ENCODE measurements at places on chromosomes 5 and 9. TPM values are rescaled to one million over a fixed set of nuclear protein-coding genes. Genes with fewer than 3 reads are reported as not detected.

GRCh38 chr5:132074772-132075718 is 1.5 kb downstream of the CSF2 start:
- peak; percentile 29 for DNase-seq
- H3K4me3 ChIP-seq = no peak overlapping the region
- no peaks in the 10 kb centered on the region for H3K36me3 ChIP-seq
- H3K4me1 ChIP-seq = peaks cover 16% of the 10 kb centered on the region
- H3K27ac ChIP-seq = no peak overlapping the region

DNA sequence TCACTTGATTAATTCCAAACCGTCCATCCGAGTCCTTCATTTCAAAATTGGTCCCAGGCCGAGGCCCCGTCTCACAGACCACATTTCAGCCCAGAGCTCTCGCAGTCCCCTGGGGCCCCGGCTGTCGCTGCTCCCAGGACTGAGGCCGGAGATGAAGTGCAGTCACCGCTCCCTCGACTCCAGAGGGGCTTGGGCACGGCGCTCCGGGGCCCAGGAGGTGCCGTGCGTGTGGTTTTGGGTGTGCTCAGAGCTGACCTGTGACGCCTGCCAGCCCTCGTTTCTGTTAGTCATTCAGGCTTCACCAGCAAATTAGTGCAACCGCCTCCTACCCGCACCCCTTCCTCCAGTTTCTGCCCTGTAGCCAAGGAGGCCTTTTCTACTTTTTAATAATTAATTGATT is 48.7 kb upstream of the PHYKPL start:
- H3K36me3 ChIP-seq = no peaks in the 10 kb centered on the region
- no peaks in the 10 kb centered on the region for H3K4me1 ChIP-seq
- no peaks in the 10 kb centered on the region for H3K27me3 ChIP-seq
- no peak overlapping the region for H3K27ac ChIP-seq
- no peak overlapping the region for H3K4me3 ChIP-seq

- H3K27ac ChIP-seq = no peak overlapping the region
- H3K27me3 ChIP-seq = no peaks in the 10 kb centered on the region
- H3K4me3 ChIP-seq = no peak overlapping the region
- no peaks in the 10 kb centered on the region for H3K4me1 ChIP-seq
- DNase-seq = no peak
Observed at GRCh38 chr5:111806753-111807152, 49.8 kb upstream of the NREP start.

DNA sequence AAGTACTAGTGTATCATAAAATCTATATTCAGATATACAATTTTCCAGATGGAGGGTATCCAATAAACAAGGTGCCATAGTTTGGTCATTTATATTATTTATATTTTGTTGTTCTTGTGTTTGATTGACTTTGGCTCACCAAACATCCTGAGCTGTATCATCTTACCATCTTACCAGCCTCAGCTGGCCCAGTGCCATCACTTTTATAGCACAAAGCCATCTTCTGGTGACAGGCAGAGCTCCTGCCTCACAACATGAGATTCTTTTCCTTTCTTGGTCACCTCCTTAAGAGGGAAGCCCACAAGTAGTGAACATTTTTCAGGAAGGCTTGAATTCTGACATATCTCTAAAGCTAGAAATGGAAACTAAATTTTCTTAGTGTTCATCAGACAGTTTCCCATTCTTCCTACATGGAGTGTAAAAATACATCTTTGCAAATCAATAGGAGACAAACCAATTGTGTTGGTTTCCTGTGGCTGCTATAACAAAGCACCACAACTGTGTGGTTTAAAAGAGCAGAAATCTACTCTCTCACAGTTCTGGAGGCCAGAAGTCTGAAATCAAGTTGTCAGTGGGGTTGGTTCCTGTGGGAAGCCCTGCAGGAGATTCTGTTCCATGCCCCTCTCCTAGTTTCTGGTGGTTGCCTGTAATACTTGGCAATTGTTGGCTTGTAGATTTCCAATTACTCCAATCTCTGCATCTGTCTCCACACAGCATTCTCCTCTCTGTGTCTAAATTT is 341.8 kb downstream of the MAN2A1 start:
- H3K4me1 ChIP-seq = no peaks in the 10 kb centered on the region
- no peak for DNase-seq
- no peak overlapping the region for H3K4me3 ChIP-seq
- no peaks in the 10 kb centered on the region for H3K36me3 ChIP-seq
- no peak overlapping the region for H3K27ac ChIP-seq
- 0 out of 2 replicates have a peak, but pooled peaks cover 3% of the 10 kb centered on the region for H3K27me3 ChIP-seq

DNA sequence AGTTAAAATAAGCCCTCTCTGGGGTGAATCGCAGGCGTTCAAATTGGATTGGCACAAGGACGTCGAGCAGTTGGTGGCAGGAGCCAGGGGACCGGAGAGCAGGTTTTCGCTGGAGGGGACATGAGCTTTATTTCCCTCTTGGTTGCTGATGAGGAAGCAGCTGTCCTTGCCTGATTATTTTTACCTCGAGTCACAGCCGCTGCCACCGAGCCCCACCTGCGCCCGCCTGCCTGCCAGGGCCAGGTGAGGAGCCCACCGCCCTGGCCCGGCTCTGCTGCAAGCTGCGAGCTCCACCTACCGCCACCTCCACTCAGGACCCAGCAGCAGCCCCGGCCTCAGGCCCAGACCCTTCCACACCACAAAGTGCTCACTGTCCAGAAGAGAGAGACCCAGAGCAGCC is 9.0 kb upstream of the ADGRD2 start:
- no peak for DNase-seq
- H3K27me3 ChIP-seq = no peaks in the 10 kb centered on the region
- H3K36me3 ChIP-seq = no peaks in the 10 kb centered on the region
- no peak overlapping the region for H3K27ac ChIP-seq

DNA sequence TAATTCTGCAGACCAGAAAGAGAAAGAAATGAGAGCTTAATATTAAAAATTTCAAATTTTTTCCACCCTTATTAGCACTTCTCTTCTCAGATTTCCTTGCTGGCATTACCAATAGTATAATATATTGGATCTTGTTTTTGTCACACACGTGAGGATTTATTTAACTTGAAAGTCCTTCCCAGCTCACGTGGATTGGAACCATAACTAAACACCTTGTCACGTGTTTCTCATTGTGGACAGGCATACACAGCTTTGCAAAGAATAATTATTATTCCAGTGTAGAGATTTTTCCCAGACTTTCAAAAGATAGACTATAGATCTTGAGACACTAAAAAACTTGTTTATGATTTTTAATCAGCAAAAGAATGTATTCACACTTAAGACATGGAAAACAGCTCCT is 123.8 kb upstream of the LPAR1 start:
- H3K27ac ChIP-seq = no peak overlapping the region
- H3K4me3 ChIP-seq = no peak overlapping the region
- H3K27me3 ChIP-seq = no peaks in the 10 kb centered on the region
- H3K36me3 ChIP-seq = no peaks in the 10 kb centered on the region

- no peaks in the 10 kb centered on the region for H3K4me1 ChIP-seq
- H3K36me3 ChIP-seq = no peaks in the 10 kb centered on the region
- no peak overlapping the region for H3K4me3 ChIP-seq
- DNase-seq = no peak
- no peak overlapping the region for H3K27ac ChIP-seq
Observed at GRCh38 chr9:89047667-89048066, 56.4 kb downstream of the S1PR3 start.

- H3K4me1 ChIP-seq = no peaks in the 10 kb centered on the region
- no peak for DNase-seq
- no peak overlapping the region for H3K27ac ChIP-seq
- no peaks in the 10 kb centered on the region for H3K36me3 ChIP-seq
- no peaks in the 10 kb centered on the region for H3K27me3 ChIP-seq
Observed at GRCh38 chr9:32587901-32588300, 14.9 kb upstream of the NDUFB6 start.

DNA sequence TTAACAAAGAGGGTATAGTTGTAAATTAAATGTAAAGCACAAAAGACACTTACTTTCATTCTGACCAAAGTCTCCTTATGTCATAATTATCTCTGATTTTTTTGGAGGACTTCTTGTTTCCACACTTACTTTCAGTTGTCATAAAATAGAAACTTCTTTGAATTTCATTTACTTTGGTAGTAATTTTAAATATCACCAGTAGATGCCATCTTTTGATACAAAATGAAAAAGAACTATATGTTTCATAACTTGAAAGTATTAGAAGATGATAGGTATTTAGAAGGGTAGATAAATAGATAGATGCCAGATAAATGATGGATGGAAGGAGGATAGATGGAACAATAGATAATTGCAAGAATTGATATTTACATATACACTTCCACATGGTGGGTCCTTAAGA is 1865.3 kb upstream of the CDH9 start:
- no peak overlapping the region for H3K4me3 ChIP-seq
- no peak overlapping the region for H3K27ac ChIP-seq
- H3K4me1 ChIP-seq = no peaks in the 10 kb centered on the region
- H3K27me3 ChIP-seq = no peaks in the 10 kb centered on the region
- H3K36me3 ChIP-seq = no peaks in the 10 kb centered on the region

DNA sequence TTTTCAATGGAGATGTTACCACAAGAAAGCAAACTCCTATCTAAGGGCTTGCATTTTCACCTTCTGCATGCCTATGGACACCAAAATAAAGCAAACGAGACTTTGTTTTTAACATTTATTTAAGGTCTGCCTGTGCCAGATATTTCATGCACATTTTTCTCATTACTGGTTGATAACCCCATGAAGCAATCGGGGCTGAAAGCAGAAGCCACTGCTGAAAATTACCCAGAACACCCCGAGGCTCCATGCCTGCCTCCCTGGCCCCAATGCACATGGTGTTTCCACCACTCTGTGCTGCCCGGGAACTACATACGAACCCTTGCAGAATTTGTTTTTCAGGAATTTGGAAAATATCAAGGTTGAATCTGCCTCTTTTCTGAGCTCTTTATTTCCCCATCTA is 240.1 kb downstream of the NR2F1-AS1 start:
- H3K27me3 ChIP-seq = no peaks in the 10 kb centered on the region
- H3K36me3 ChIP-seq = no peaks in the 10 kb centered on the region
- no peak overlapping the region for H3K27ac ChIP-seq
- H3K4me1 ChIP-seq = no peaks in the 10 kb centered on the region
- H3K4me3 ChIP-seq = no peak overlapping the region

DNA sequence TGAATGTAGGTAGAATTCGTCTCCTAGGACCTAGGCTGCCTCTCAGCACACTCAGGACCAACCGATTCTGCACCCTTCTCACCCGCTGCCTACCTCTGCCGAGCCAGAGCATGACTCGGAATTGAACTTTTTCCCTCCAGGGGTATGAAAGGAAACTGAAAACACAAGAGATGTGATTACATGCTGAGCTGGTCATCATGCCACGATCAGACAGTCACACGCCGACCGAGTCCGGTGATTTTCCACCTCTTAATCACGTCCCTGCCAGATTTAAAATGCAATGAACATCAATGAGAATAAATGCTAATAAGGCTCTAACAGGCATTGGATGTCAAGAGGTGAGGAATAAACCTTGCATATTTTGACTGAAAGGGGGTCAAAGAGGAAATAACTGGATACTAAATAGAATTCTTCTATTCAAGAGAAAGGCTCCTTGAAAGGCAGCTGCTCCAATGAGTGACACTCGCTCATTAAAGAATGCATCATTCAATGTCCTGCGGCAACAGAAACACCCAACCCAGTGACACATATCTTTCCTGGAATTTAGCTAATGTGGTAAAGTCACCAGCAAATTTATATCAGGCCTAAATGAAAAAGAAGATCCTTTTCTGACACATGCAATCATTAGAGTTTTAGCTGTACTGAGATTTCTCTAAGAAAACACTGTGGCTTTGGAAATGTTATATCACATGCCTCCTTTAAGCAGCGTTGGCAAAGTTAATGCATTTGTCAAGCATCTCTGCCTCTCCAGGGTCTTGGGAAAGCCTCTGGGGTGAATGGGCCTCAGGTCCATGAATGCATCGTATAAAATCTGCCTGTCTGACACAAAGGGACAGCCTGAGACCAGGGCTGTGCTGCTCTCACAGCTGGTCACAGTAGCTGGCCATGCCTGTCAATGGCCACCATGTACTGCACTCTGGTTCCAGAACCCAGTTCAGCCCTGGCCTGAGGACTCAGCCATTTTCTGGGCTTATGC is 128.7 kb downstream of the SPOCK1 start:
- no peaks in the 10 kb centered on the region for H3K4me1 ChIP-seq
- H3K27me3 ChIP-seq = peaks cover 59% of the 10 kb centered on the region
- H3K4me3 ChIP-seq = no peak overlapping the region
- H3K36me3 ChIP-seq = no peaks in the 10 kb centered on the region
- DNase-seq = no peak

DNA sequence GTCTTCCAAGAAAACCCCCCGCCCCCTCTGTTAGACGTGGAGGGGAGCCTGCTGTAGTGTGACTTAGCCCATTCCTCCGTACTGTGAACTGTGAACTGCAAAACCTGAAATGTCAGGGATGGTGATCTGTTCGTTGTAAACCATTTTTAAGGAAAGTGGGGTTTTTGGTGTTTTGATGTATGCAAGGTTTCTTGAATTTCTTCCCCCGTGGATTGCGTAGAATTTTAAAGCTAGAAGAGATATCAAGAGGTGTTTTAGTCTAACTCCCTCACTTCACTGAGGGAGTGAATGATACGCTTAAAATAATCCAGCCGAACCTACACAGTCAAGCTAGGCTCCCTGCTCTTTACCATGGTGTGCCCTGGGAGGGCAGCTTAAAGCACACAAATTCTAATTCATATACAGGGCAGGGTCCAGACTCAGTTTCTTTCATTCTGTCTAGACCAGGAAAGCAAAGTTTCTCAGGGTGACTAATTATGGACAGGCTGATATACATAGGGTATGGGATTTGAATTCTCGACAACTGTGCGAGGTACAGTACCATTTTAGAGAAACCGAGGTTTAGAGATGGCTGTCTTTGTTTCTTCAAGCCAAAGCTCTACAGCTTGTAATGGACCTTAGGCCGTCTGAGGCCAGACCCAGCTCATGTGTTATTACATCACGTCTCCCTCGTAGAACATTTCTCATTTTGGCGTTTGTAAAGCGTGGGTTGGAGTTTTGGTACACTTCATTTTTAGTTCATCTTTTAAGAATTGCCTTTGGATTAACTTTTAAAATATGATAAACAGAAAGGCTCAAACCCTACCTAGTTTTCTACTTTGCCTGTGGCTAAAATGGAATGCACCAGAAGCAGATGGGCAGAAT is 2.7 kb downstream of the PTGER4 start:
- DNase-seq = no peak
- H3K27me3 ChIP-seq = no peaks in the 10 kb centered on the region
- no peak overlapping the region for H3K27ac ChIP-seq
- no peak overlapping the region for H3K4me3 ChIP-seq
- H3K36me3 ChIP-seq = no peaks in the 10 kb centered on the region

DNA sequence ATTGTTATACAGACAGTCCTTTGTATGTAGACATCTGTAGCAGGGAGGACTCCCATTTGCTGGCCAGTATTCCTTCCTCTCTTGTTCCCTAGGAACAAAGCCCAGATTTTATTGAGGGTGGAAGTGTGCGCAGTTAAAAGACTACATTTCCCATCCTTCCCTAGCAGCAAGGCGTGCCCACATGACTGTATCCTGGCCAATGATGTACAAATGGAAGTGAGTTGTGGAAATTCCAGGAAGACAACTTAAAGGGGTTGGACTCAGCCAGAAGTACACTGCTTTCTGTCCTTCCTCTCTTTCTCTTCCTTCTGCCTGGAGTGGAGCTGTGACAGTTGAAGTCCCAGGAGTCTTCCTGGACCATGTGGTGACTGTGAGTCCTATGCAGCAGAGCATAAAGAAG is 89.0 kb downstream of the HRH2 start:
- peak; percentile 36 for DNase-seq
- H3K36me3 ChIP-seq = no peaks in the 10 kb centered on the region
- no peak overlapping the region for H3K27ac ChIP-seq

GRCh38 chr5:150033334-150033733 is 32.8 kb downstream of the HMGXB3 start:
- H3K4me3 ChIP-seq = no peak overlapping the region
- H3K36me3 ChIP-seq = peaks cover 60% of the 10 kb centered on the region
- H3K27me3 ChIP-seq = no peaks in the 10 kb centered on the region

TERT gene
- 6.9 TPM for total RNA-seq

RANBP17 gene
- 18.2 TPM for total RNA-seq

S100Z gene
- total RNA-seq = not detected

SLC4A9 gene
- total RNA-seq = 0.49 TPM

SMIM33 gene
- total RNA-seq = not detected

C9orf153 gene
- not detected for total RNA-seq
